ENCODE measurements at places on chromosomes 16 and 17. TPM values are rescaled to one million over a fixed set of nuclear protein-coding genes. Genes with fewer than 3 reads are reported as not detected.

KRT36 gene
- polyA plus RNA-seq: not detected

OTOA gene
- not detected for polyA plus RNA-seq

EFNB3 gene
- not detected for polyA plus RNA-seq

YWHAE gene
- polyA plus RNA-seq: 53.5 TPM

PPP1R9B gene
- 2.0 TPM for polyA plus RNA-seq

CETP gene
- not detected for polyA plus RNA-seq

SRL gene
- not detected for polyA plus RNA-seq

ZP2 gene
- not detected for polyA plus RNA-seq

IGSF6 gene
- polyA plus RNA-seq: 5.3 TPM

SYT17 gene
- polyA plus RNA-seq: not detected

UBE2Z gene
- 62.4 TPM for polyA plus RNA-seq

RGS9 gene
- 17.5 TPM for polyA plus RNA-seq

CDK3 gene
- polyA plus RNA-seq: 1.0 TPM

C1QTNF8 gene
- polyA plus RNA-seq: not detected

MAPT gene
- not detected for polyA plus RNA-seq

MFAP4 gene
- not detected for polyA plus RNA-seq

CPHXL2 gene
- polyA plus RNA-seq: not detected

ABCA8 gene
- polyA plus RNA-seq: not detected

MYH2 gene
- not detected for polyA plus RNA-seq

Data from immature natural killer cell (primary cell).